ENCODE measurements at places on chromosomes 6 and 20.

GRCh38 chr6:20197251-20197650, 15.0 kb downstream of the MBOAT1 start:
- H3K27ac ChIP-seq: no peak overlapping the region
- no peak overlapping the region for H3K4me3 ChIP-seq
- H3K36me3 ChIP-seq: no peaks in the 10 kb centered on the region
- peaks cover 21% of the 10 kb centered on the region for H3K4me1 ChIP-seq

GRCh38 chr6:143940011-143940597, 68.0 kb downstream of the PLAGL1 start:
- peaks cover 3% of the 10 kb centered on the region for H3K36me3 ChIP-seq
- DNase-seq: peak; percentile 25
- no peak overlapping the region for H3K27ac ChIP-seq
- peaks cover 16% of the 10 kb centered on the region for H3K4me1 ChIP-seq
- peaks cover 6% of the 10 kb centered on the region for H3K27me3 ChIP-seq

GRCh38 chr6:39296745-39297640, 17.2 kb downstream of the KCNK17 start:
- H3K27ac ChIP-seq: peak overlapping the region; percentile 53
- no peak for DNase-seq

GRCh38 chr6:20319520-20320357, 81.9 kb upstream of the E2F3 start:
- no peak for DNase-seq
- no peaks in the 10 kb centered on the region for H3K4me1 ChIP-seq
- H3K27ac ChIP-seq: no peak overlapping the region
- H3K27me3 ChIP-seq: no peaks in the 10 kb centered on the region
- H3K36me3 ChIP-seq: no peaks in the 10 kb centered on the region
- no peak overlapping the region for H3K4me3 ChIP-seq
